ENCODE measurements at places on chromosomes 1 and 21.

- DNase-seq = no peak
Observed at GRCh38 chr21:37348664-37349063, 17.9 kb upstream of the DYRK1A start.

DNA sequence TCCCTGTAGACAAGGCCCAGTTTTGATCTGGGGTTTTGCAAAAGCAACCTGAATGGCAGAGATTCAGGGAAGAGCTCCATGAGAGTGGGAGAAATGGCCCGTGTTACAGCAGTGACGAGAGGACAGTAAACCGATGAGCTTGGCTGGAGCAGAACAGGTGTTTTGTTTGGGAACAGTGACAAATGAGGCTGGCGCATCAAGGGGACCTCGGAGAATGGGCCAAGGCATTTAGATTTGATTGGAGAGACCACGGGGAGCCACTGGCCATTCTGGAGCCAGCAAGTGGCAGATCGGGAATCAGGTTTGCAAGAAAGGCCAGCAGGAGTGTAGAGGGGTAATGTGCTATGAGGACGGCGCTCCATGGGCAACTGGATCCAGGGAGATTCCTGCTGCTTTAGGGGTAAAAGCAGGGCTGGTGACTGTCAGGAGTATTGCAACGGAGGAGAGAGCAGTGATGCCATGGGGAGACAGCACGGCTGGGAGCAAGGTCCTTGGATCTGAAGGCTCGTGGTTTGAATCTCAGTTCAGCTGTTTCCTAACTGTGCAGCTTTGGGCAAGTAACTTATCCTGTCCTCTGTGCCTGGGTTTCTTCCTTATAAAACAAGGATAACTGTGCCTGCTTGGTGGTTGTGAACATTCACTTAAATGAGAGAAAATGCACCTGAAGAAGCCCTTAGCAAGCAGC, 9.9 kb upstream of the KLHDC7A start:
- DNase-seq = no peak

DNA sequence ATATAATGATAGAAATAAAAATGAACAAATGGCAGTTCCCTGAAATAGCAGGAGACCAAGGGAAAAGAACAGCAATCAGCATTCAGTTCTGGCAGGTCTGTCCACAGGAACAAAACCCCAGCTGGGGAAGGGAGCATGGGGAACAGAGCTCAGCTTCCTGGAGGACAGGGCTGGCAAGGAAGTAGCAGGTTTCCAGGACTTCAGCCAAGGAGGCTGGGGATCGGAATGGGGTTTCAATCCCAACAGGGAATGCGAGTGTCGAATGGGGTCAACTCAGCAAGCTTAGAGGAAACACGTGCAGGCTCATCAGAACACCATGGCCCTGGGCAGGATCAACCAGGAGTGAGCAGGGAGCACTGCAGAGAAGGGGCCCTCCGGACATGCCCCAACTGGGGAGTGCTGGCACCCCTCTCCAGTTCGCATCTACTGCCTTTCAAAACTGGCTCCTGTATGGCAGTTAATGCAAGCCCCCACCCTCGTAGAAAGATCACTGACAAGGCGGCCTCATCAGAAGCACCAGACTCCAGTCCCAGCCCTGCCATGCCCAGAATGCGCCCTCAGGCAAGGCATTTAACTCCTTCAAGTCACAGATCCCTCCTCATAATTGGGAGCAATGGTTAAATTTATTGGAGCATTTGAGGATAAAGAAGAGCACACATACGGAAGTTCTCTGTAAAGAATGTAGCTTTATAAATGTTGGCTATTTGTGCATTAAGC, 72.4 kb downstream of the SEC16B start:
- no peak for DNase-seq

DNA sequence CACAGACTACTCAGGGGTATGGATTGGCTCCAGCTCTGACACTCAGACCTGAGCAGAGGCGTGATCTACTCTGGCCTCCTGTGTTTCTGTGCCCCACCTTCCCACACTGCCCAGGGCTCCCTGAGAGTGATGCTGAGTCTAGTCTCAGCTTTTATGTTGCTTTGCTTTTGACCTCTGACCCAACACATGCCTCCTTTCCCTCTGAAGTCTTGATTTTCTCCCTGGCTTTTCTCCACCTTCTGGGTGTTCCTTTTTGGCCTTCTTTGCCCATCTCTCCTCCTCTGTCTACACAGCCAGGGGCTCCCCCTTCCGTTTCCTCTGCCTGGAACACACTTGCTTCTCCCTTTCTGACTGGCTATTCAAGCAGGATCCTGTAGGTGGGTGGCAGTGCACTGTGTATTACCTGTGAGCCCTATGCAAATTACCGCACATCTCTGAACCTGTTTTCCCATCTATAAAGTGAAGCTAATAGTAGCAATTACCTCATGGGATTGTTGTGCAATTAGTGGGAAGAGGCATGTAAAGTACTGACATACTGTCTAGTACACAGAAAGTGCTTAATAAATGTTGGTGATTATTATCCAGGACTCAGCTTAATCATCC, 13.7 kb upstream of the MEX3A start:
- no peak for DNase-seq

DNA sequence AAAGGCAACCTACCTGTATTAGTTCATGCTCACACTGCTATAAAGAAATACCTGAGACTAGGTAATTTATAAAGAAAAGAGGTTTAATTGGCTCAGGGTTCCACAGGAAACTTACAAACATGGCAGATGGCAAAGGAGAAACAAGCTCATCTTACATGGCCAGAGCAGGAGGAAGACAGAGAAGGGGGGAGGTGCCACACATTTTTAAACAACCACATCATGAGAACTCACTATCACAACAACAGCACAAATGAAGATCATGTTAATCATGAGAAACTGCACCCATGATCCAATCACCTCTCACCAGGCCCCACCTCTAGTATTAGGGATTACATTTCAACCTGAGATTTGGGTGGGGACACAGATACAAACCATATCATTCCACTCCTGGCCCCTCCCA, 90.6 kb upstream of the KCTD3 start:
- DNase-seq = no peak

GRCh38 chr1:81439046-81439823, 361.5 kb upstream of the ADGRL2 start:
- no peak for DNase-seq

DNA sequence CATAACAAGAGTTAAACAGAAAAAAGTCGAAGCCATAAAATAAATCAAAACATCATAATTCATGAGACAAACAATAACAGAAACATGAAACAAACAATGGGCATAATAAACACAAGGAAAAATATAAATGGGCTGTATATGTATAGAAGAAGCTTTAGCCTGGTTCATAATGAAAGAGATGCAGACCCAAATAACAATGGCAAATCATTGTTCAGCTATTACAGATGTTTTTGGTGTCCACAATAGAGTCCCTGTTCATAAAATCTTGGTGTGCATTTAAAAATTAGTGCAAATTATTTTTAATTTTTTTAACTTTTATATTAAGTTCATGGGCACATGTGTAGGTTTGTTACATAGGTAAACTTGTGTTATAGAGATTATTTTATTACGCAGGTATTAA, 1185.9 kb upstream of the B3GALT2 start:
- DNase-seq = no peak

DNA sequence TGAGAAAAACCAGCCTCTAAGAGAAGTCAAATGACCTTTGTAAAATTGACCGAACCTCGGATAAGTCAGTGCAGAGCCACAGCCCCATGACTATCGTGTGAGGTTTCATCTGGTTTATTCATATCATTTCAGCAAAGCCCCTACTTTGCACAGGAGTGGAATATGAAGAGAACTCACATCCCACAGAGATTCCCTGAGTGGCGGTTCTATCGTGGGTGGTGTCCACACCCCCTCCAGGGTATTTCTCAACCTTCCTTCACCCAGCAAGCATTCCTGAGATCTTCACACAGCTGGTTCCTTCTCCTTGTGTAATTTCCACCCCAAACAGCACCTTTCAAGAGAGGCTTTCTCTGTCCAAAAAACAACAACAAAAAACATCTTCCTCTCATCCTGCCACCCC, 47.5 kb downstream of the EVA1C start:
- no peak for DNase-seq

- DNase-seq = no peak
Observed at GRCh38 chr1:172001288-172001687, 160.0 kb downstream of the DNM3 start.

DNA sequence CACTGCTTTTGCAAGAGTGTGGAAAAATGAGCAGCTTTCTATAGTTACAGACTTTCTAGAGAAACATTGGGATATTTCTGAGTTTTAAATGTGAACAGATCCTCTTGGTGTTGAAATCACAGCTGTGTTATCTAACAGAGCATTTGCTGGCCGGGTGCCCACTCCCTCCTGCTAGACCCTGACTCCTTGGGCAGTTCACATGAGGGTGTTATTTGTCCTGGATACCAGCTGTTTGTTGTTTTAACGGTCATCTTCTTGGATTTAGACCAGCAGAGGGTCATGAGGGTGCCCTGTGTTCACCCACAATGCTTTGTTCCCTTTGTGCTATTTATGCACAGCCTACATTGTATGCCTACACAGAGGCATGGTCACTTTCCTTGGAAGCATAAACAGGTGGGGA, 67.1 kb downstream of the CENPF start:
- DNase-seq = no peak

- DNase-seq = no peak
Observed at GRCh38 chr1:26745191-26745590, 42.6 kb upstream of the PIGV start.

DNA sequence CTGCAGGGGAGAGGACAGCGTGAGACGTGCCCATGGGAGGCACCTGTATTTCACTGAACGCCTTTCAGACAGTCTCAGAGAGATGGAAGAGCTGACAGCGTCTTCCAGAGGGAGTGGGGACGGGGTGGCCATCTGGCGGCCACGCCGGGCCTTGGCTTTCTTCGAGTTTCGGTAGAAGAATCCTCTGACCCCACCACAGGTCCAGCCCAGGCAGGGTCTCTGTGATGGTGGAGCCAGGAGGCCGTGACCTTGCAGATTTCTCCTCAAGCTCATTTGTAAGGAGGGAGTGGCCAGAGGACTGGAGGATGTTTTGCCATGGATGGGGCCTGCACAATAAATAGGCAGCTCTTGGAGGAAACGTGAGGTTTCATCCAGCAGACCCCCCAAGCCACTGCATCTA, 47.6 kb upstream of the ADARB1 start:
- DNase-seq = no peak

- no peak for DNase-seq
Observed at GRCh38 chr1:94092210-94092613, 28.7 kb downstream of the ABCA4 start.

DNA sequence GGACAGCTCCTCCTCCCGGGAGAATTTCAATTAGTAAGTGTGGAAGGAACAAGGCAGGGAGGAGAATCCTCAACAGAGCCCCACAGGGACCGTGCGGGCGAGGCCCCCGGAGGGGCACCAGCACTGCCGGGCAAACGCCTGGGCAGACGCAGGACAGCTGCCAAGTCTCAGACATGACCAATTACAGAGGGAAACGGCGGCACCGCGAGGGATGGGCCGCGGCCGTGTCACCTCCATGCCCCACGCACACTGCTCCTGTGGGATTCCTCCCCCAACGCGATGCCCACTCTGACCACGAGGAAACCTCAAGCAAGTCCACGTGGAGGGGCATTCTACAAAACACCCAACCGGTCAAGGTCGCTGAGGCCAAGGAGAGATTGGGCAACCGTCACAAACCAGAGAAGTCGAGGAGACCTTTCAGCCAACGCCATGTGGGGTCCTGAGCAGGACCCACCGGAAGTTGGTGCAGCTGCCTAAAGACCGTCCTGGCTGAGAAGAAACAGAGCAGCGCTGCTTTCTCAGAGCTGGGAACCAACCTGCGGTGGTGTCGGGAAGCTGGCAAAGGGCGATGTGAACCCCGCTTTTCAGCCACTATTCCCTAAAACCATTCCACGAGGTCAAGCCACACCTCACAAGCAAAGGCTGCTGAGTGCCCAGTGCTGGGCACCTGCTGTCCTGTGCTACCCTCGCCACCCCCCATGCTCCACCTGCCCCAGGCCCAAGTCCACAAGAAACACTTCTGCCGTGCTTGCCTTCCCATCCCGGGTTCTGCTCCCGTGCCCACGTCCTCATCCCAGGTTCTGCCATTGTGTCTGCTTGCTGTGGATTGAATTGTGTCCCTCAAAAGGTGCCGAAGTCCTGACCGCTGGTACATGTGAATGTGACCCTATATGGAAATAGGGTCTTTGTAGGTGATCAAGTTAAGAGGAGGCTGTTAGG, 1.4 kb upstream of the KRTAP10-4 start:
- no peak for DNase-seq

GRCh38 chr1:212825798-212826452, 21.5 kb downstream of the SPATA45 start:
- DNase-seq = no peak

- no peak for DNase-seq
Observed at GRCh38 chr21:41758550-41758949, 8.3 kb downstream of the RIPK4 start.

- no peak for DNase-seq
Observed at GRCh38 chr1:224407571-224408293, 26.9 kb downstream of the WDR26 start.

GRCh38 chr1:147218606-147219005, 6.5 kb downstream of the FMO5 start:
- DNase-seq = no peak

DNA sequence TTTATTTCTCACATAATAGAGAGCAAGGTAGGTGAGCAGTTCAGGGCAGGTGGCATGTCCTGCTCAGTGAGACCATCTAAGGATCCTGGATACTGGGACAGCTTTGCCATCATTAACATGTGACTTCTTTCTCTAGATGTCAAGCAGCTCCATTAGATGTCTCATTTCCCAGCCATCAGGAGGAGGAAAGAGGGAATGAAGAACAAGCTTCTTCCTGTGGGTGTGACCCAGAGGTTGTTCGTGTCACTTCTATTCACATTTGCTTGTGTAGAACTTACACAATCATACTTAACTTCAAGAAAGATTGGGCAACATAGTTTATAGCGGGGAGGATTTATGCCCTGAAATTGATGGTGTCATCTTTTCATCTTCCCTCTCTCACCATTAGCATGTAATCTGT, 169.2 kb upstream of the B3GALT2 start:
- no peak for DNase-seq

DNA sequence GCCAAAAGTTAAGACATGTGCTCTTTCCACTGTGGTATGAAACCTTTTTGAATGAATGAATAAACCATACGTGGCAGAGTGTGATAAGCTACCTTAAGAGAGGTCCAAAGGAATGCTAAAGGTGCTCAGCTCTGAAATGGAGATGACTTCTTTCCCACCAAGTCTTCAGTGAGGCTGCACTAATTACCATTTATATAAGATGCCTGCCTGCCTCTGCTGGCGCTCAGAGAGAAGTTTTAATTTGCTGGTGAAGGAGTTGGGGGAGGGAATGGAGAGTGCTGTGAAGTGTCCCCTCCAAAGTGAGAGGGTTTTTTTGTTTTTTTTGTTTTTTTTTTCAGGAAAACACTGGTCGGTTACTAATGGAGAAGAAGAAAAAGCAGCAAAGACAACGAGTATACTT, 559.0 kb downstream of the OMA1 start:
- no peak for DNase-seq

- DNase-seq = no peak
Observed at GRCh38 chr1:192756847-192757246, 52.0 kb upstream of the RGS2 start.
